ENCODE measurements at places on chromosomes 5 and 9. TPM values are rescaled to one million over a fixed set of nuclear protein-coding genes. Genes with fewer than 3 reads are reported as not detected.

Gene TLR4
- total RNA-seq: 14.0 TPM

Gene LYRM7
- total RNA-seq: 10.1 TPM

Gene FNIP1
- total RNA-seq: 38.5 TPM

DNA sequence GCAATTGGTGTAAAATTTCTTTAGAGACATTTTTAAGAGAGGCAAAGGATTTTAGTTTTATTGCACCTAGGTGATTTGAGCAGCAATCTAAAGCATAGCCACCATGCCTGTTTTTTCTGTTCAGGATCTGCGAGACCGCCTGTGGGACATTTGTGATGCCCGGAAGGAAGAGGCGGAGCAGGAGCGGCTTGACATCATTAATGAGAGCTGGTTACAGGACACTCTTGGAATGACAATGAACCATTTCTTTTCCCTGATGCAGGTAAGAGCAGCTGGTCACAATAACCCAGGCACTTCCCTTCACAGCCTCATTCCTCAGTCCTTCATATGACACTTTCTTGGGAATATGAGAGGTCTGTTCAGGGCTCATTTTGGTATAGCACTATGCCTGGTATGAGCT is 103.2 kb upstream of the IL7R start:
- no peak for DNase-seq

DNA sequence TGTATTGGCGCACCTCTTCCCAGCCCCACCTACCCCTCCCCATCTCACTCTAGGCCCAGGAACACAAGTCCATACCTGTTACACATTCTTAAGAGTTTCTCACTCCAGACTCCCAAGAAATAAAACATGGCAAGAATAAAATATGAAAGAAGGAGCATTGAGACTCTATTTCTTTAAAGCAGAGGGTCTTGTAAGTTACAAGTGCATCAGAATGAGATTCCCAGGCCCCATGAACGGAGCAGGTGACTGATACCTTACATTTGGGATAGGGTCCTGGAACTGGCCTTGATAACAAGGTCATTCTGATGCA is 5.7 kb downstream of the EGR1 start:
- DNase-seq: no peak

- no peak for DNase-seq
Measured at GRCh38 chr9:19999491-20000057, 210.7 kb upstream of the SLC24A2 start.

- DNase-seq: no peak
Measured at GRCh38 chr5:96321345-96321744, 111.7 kb downstream of the PCSK1 start.

DNA sequence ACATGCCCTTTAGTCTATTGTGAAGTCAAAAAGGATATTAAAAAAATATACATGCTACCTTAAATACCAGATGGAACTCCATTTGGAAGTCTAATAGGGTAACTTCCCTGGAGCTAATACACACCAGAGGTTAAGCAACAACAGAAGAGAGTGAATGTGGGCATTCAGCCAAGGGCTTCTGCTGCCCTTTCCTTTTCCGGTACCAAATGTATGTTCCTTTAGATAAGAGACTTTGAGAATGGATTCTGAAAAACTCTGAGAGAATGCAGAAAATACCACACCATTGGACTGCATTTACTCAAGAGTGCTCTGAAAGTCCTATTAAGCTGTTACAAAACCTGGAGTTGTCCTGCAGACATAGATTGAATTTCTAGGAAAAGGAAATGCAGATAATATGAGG is 23.8 kb upstream of the TRPM3 start:
- DNase-seq: no peak

DNA sequence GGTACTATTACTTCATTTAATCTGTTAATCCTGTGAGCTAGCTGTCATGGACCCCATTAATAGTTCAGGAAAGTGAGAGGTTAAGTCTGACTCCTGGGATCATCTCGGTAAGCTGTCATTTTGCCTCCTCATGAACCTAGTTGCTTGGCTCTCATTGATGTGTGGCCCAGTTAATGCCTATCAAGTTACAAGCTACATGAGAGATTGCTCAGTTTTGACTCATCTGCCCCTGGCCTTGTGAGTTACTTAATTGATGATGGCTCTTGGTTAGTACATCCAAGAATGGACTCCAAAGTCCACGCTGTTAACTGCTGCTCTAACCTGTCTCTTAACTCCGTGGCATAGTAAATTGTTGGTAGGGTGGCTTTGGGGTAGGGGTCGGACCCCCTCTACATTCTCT is 23.9 kb downstream of the LARP1 start:
- DNase-seq: no peak

- no peak for DNase-seq
Measured at GRCh38 chr9:136507221-136507991, 24.6 kb upstream of the SEC16A start.

Data from tibial nerve (tissue), 4 donors.